Activated CD8-positive, alpha-beta T cell treated with anti-CD3 and anti-CD28 coated beads for 36 hours (primary cell): ENCODE measurements at places on chromosomes 11 and 22. TPM values are rescaled to one million over a fixed set of nuclear protein-coding genes. Genes with fewer than 3 reads are reported as not detected.

The CASTOR1 gene
- 5.1 TPM for total RNA-seq

The LRRC75B gene
- 1.5 TPM for total RNA-seq

The MYOD1 gene
- not detected for total RNA-seq

The HIKESHI gene
- total RNA-seq = 60.5 TPM

The PHETA2 gene
- total RNA-seq = 0.97 TPM

The ZP1 gene
- not detected for total RNA-seq
